ENCODE measurements at places on chromosomes 2 and 18. TPM values are rescaled to one million over a fixed set of nuclear protein-coding genes. Genes with fewer than 3 reads are reported as not detected.

GRCh38 chr2:235640377-235640776 lies 146.5 kb downstream of the AGAP1 start:
- H3K36me3 ChIP-seq, result no peaks in the 10 kb centered on the region
- DNase-seq, result no peak
- H3K27me3 ChIP-seq, result peaks cover 1% of the 10 kb centered on the region
- H3K27ac ChIP-seq, result peak overlapping the region; percentile 57

GRCh38 chr2:75276093-75277029 lies 77.0 kb upstream of the TACR1 start:
- H3K4me1 ChIP-seq, result no peaks in the 10 kb centered on the region
- DNase-seq, result no peak
- H3K27me3 ChIP-seq, result peaks cover 13% of the 10 kb centered on the region
- H3K4me3 ChIP-seq, result no peak overlapping the region
- H3K27ac ChIP-seq, result no peak overlapping the region

DNA sequence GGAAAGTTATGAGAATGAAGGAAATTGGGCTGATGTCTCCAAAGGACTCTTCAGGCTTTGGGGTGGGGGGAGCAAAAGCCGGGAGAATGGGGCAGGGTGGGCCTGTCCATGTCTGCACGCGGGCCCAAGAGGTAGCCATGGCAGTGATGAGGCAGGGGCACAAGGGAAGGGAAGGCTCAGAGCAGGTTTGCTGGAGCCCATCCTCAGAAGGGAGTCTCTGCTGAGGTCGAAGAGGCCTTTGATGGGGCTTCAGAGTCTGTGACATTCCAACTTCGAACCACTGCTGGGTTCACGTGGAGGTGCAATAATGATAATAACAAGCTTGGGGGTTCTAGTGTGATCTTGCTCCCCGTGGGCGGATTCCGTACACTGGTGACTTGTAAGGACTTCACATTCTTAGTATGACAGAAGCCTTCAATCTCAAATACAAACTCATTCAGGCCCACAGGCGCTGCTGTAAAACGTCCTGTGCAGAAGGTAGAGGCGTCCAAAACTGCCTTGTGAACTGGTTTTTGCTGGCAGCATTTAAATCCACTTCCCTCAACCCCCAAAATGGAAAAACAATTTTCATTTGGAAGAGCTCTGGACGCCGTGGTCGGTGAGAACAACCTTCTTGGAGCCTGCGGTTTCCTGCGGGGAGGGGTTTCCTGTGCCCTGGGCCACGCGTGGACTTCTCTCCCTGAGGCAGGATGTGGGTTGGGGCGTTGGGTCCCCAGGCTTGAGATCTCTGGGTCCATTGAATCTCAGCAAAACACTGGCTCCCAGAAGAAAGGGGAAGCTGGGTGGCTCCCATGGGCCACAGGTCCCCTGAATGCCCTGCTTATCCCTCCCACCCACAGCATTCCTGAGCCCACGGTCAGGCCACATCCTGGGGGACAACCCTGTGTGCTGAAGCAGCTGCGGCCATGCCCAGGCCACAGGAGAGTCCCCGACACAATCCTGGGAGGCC lies 151.0 kb downstream of the TPO start:
- peaks cover 15% of the 10 kb centered on the region for H3K4me1 ChIP-seq
- DNase-seq, result no peak
- H3K27ac ChIP-seq, result no peak overlapping the region
- no peaks in the 10 kb centered on the region for H3K27me3 ChIP-seq
- H3K36me3 ChIP-seq, result peaks cover 2% of the 10 kb centered on the region

DNA sequence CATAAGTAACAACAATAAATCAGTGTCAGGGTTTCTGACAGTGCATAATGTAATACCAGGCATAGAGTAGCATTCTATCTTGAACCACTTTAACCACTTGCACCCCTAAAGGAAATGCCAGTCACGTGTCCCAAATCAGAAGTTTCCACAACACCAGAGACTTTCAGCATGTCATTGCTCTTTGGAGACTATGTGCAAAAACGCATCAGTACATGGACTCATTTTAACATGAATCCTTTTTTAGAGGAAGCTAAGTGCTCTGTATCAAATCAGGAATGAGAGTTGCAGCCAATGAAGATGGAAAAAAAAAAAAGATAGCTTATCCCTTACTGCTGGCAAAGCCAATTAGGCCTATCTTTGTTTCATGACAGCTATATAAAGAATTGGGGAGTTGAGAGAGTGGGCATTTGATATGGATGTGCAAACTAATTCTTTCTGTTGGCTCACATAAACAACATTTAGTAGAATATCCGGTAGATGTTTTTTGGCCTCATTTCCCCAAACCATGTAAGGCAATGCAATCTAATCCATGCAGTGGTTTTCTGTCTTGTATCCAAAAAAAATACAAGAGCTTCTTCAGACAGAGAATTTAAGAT lies 353.1 kb downstream of the IRS1 start:
- H3K27me3 ChIP-seq, result no peaks in the 10 kb centered on the region
- H3K36me3 ChIP-seq, result peaks cover 2% of the 10 kb centered on the region
- no peak for DNase-seq
- H3K4me1 ChIP-seq, result peaks cover 2% of the 10 kb centered on the region
- H3K4me3 ChIP-seq, result no peak overlapping the region
- no peak overlapping the region for H3K27ac ChIP-seq

GRCh38 chr2:85131116-85131515 lies 2.1 kb upstream of the TCF7L1 start:
- no peak for DNase-seq
- H3K4me3 ChIP-seq, result no peak overlapping the region
- H3K36me3 ChIP-seq, result no peaks in the 10 kb centered on the region
- peaks cover 10% of the 10 kb centered on the region for H3K4me1 ChIP-seq
- no peak overlapping the region for H3K27ac ChIP-seq

GRCh38 chr18:21110713-21111345 lies 784 bp downstream of the ROCK1 start:
- H3K27ac ChIP-seq, result peak overlapping the region; percentile 98
- H3K27me3 ChIP-seq, result no peaks in the 10 kb centered on the region
- DNase-seq, result peak; percentile 27
- H3K36me3 ChIP-seq, result no peaks in the 10 kb centered on the region
- H3K4me1 ChIP-seq, result peaks cover 22% of the 10 kb centered on the region

- peaks cover 5% of the 10 kb centered on the region for H3K36me3 ChIP-seq
- H3K27ac ChIP-seq, result no peak overlapping the region
- H3K4me3 ChIP-seq, result no peak overlapping the region
- no peak for DNase-seq
Observed at GRCh38 chr2:119860924-119861323, 101.2 kb downstream of the PTPN4 start.

MYL1 gene
- 0.36 TPM for total RNA-seq

CIDEA gene
- total RNA-seq, result not detected
